Activated CD4-positive, alpha-beta T cell treated with anti-CD3 and anti-CD28 coated beads, Interleukin-2, amount 50 U/mL, for 1 hour (primary cell): ENCODE measurements at places on chromosomes 7 and 10.

DNA sequence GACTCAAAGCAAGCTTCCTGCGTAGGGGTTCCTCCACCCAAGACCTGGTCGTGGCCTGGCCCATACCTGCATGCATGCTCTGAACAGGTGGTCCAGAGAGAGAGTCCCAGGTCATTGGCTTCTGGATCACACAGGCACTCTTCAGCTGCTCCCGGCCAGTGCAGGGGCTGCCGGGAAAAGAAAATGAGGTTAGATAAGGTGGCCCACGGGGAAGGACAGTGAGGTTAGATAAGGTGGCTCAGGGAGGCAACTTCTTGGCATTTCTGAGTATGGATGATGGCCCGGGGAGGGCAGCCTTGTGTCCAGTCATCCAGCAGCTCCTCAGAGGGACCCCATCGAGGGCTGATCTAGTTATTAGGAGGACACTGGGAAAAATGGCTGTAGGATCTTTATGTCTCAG is 87.4 kb downstream of the FRMPD2 start:
- DNase-seq = no peak

- DNase-seq = no peak
Observed at GRCh38 chr10:663831-664251, 25.6 kb downstream of the DIP2C start.

- DNase-seq = no peak
Observed at GRCh38 chr7:130957137-130957513, 223.1 kb upstream of the KLF14 start.

- DNase-seq = no peak
Observed at GRCh38 chr10:29395409-29395808, 106.5 kb downstream of the LYZL1 start.

- DNase-seq = no peak
Observed at GRCh38 chr7:128167042-128167701, 73.9 kb upstream of the LEP start.

DNA sequence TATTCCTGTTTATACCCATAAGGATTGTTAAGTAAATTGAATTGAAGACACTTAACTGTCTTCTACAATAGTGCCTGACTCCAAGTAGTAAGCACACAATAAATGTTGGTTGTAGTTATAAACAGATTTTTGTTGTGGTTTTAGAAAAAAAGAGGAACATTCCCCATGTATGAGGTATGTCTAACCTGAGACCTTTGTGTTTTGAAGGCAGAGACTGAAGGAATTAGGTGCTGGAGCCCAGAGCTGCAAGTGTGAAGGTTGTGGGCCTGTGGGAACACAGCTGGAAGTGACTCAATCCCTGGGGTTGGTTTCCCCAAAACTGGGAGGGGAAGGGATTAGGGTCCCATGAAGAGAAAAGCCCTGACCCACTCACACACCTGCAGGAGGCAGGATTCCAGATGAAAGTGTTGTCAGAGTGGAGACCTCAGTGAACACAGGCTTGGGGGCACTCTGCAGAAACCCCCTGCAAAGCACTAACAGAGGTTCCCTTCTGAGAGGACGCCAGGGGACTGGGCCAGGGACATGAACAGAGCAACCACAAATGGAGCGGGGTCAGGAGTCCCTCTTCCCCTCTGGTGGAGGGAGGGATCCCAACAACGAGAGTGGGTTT is 265.1 kb upstream of the KLF14 start:
- DNase-seq = no peak

GRCh38 chr7:50793120-50793946 is 10.6 kb upstream of the GRB10 start:
- DNase-seq = peak; percentile 19

DNA sequence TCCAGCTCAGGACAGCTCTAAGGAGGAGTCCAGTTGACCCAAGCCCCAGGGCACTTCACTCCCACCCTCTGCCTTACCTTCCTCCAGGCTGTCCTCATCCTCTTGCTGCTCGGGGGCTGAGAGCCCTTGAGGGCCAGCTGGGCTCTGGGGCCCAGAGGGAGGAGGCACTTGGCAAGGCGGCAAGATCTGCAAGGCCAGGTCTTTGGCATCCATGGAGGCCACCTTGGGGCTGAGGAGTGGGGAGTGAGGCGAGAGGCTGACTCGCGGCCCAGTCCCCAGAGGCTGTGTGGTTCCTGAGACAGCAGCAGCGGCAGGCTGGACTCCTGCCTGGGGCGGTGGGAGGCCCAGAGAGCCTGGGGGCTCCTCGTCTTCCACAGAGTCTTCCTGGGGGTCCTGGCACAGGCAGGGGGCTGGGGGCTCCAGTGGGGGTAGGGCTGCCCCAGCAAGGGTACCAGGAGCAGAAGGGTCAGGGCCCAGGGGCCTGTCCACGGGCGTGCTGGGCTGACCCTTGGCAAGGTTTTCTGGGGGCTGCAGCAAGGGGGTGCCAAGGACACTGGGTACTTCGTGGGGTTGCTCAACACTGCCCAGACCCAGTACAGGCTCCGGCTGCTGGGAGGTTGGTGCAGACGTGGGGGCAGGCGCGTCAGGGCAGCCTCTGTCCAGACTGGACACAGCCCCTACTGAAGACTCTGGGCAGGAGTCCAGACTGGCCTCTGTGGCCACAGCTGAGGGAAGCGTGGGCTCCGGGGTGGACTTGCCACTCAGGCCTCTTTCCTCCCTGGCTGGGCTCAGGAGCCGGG is 6.5 kb downstream of the NACAD start:
- DNase-seq = no peak

- DNase-seq = no peak
Observed at GRCh38 chr10:26386781-26387180, 51.4 kb upstream of the APBB1IP start.

DNA sequence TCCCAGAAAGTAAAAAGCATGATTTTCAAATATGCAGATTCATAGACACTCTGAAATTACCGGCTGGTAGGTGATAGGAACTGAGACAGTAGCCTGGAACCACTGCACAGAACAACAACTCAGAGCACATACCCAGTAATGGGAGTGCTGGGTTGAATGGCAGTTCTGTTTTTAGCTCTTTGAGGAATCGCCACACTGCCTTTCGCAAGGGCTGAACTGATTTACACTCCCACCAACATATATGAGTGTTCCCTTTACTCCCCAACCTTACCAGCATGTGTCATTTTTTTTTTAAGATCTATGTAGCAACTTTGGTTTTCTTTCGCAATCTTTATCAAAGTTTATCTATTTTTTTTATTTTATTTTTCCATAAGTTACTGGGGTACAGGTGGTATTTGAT is 358.8 kb downstream of the CALN1 start:
- DNase-seq = no peak

DNA sequence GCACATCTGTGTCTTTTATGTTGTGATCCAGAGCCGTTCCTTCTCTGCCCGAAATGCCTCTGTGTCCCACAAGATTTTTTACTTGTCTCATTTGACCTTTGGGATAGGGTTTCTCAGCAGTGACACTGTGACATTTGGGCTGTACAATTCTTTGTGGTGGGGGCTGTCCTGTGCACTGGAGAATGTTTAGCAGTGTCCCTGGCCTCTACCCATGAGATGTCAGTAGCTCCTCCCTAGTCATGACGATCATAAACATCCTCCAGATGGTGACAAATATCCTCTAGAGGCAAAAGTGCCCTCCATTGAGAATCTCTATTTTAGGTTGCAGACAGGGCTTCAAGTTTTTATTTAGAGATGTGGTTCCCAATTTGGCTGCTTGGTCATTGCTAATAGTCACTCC is 91.3 kb downstream of the PPP1R17 start:
- DNase-seq = no peak
